ENCODE measurements at places on chromosomes 2 and 18.

- no peak for DNase-seq
These were observed 326.3 kb upstream of the TNP1 start for GRCh38 chr2:217186152-217186551.

- no peak for DNase-seq
These were observed 176.8 kb upstream of the ALKAL2 start for GRCh38 chr2:464562-465309.

- no peak for DNase-seq
These were observed 57.7 kb downstream of the EIPR1 start for GRCh38 chr2:3319745-3320566.

DNA sequence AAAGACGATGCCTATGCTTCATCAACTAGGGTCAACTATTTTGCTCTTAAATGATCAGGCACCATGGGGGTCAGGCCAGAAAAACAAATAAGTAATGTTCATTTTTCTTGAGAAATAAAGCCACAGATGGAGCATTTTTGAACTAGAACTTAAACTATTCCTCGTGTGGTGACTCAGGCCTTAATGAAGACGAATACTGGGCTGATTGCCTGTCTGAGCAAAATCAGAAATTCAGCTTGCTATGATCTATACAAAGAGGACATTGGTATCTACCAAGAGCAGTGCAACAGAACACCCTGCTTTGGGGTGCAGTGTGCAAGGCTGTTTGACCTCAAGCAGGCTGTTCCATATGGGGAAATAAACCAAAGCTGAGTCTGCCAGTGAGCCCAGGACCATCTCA lies 176.0 kb downstream of the NRP2 start:
- DNase-seq = no peak

DNA sequence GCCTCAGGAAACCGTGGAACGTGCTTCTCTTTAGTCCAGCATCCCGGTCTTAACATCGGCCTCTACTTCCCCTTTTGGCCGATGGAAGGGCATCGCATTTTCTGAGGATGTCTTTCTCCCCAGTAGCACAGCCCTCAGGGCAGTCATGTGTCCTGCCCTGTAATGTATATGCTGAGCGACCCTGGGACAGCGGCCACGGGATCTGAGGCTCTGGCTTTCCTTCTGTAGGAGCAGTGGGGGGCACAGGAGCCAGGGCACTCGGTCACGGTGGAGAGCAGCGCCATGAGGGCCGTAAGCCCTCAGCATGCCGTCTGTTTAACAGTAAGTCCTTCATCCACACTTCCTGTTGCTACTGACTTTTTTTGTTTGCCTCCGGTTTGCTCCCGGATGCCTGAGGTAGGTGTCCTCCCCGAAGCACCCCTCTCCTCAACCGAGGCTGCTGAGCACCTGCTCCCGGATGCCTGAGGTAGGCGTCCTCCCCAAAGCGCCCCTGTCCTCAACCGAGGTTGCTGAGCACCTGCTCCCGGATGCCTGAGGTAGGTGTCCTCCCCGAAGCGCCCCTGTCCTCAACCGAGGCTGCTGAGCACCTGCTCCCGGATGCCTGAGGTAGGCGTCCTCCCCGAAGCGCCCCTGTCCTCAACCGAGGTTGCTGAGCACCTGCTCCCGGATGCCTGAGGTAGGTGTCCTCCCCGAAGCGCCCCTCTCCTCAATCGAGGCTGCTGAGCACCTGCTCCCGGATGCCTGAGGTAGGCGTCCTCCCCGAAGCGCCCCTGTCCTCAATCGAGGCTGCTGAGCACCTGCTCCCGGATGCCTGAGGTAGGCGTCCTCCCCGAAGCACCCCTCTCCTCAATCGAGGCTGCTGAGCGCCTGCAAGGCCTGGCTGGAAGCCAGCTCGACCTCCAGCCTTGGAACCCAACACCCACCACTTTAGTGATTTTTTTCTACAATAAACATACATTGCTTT lies 169.3 kb downstream of the HDAC4 start:
- DNase-seq = peak; percentile 43

DNA sequence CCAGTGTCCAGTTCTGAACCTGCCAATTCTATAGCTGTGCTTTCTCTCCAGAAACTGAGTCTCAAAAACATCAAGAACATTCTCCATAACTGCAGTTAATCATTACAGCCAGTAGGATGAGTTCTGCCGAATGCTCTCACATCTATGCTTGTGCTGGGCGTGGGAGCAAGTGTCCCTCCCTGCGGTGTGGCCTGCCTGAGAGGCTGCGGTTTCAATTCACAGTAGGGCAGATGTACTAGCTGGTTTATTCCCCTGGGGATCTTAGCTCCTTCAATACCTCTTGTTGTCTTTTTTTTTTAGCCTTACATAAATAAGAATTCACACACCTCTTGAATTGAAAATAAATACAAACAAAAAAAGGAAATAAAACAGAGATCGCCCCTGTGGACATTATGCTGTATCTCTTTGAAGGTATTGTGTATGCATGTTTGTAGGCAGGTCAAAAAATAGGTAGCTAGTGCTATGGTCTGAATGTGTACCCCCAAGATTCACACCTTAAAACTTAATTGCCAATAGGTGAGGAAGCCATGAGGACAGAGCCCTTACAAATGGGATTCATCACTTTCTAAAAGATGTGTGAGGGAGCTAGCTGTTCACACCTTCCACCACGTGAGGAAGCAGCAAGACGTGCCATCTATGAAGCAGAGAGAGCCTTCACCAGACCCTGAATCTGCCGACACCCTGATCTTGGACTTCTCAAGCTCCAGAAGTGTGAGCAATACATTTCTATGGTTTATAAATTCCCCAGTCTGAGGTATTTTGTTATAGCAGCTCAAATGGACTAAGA lies 74.3 kb downstream of the BCL2L11 start:
- no peak for DNase-seq

DNA sequence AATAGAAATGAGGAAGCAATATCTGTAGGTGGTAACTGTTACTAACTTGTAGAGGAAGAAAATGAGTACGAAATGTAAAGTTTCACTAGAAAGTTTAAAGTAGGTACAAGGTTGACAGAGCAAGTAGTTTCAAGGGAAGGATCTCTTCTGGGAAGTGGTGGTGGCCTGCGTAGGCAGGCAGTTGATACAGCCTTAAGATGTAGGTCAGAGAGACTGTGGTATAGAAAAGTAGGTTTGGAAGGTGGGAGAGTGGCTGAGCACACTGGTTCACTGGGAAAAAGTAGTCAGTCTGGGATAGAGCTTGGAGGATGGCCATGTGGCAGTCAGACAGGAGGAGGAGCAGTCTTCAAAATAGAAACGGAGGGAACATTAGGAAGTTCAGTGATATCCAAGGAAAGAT lies 23.5 kb downstream of the KDM3A start:
- DNase-seq = peak; percentile 22

All from activated naive CD4-positive, alpha-beta T cell treated with anti-CD3 and anti-CD28 coated beads for 36 hours (primary cell).